Fibroblast of skin of right biceps (primary cell): ENCODE measurements at places on chromosomes 12 and 14.

DNA sequence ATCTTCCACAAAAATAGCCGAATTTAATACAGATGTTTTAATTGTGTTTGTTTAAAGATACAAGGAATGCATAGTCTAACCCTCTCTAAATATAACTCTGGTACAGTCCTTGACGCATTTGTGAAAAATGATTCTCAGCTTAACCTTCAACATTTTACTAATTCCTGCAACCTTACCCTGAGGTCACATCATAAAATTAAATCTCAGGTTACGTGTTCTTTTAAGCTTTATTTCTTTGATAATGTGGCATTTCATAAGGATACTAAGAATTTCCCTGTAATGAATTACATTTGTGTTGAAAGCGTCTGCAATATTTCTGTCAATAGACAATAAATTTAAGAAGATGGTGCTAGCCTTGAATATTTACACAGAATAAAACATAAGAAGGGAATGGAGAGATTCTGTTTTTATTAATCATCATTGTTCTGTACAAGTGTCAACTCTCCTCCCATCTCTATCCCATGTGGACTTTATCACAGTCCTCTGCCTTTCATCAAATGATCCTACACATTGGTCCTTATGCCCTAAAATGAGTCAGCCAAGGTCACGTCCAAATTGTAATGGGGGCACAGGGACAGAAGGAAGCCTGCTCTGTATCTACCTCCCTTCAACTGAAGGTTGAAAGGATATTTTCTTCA is 769.3 kb upstream of the FLRT2 start:
- DNase-seq: peak; percentile 74

DNA sequence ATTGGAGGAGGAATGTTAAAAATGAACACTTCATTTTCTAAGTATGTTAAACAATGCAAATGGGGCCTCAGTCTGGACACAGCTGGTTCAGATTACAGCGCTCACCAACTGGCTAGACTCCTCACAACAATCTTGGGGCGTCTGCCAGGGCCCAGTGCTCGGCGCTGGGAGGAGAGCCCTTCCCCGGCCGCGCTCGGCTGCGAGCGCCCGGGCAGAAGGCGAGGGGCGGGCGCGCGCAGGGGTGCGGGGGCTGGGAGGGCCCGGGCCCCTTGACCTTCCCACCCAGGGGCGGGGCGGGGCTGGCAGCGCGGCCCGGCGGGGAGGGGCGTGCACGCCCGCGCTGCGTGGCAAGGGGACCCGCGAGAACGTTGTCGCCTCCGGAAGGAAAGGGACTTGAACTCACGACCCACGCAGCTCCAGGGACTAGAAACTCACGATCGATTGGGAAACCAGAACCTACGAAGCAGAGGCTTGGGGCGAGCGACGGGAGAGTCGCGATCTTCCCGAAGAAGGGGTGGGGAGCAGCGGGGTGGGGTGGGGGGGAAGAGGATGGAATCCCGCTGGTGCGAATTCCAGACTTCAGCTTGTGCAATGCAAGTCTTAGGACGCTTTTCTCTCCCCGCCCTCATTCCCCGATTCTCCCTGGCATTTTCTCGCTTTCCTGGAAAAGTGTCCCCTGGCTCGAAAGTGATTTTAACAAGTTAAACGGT is at the start of gene FBLN5:
TSS of gene FBLN5 (minus strand) at position 220 of the 710 bp plus-strand sequence. CDS start 465 bp downstream, outside the sequence.
- peak; percentile 95 for DNase-seq

DNA sequence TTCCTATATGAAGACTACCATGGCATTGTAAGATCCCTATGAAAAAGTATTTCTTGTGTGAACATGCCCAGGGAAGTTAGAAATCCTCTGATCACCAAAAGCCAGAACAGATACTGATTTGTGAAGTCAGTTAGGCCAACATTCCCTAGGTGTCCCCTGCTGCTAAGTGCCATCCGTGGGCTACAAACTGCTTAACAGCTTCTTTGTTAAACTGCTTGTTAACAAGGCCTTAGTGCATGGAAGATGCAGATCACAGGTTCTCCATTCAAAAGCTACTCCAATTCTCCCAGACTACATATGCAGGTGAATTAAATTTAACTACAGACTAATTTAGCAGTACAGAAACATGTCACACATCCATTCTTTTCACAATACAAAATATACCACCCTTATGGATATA is 108.2 kb downstream of the PRICKLE1 start:
- DNase-seq: no peak

- no peak for DNase-seq
Measured at GRCh38 chr14:36397357-36397756, 76.9 kb upstream of the MBIP start.

DNA sequence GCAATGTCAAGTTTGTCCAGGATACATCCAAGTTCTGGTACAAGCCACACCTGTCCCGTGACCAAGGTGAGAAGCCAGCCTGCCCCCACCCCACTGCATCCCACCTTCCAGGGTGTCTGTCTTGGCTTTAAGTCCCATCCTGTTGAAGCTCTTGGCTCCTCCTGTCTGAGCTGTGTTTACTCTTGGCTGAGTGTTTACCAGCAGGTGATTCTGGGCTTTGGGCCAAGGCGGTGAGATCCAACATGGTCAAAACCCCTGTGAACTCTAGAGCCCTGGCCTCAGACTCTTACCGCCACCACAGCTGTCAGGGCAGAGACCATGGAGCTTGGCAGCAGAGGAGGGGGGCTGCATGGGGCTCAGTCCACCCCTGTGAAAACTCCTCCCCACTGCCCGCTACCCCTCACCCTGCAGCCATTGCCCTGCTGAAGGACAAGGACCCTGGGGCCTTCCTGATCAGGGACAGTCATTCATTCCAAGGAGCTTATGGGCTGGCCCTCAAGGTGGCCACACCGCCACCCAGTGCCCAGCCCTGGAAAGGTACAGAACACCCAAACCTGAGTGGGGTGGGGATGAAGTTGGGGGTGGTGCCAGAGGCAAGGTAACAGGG is 11.6 kb downstream of the TNS2 start:
- DNase-seq: no peak

- DNase-seq: no peak
Measured at GRCh38 chr12:26251600-26251999, 56.2 kb downstream of the SSPN start.

DNA sequence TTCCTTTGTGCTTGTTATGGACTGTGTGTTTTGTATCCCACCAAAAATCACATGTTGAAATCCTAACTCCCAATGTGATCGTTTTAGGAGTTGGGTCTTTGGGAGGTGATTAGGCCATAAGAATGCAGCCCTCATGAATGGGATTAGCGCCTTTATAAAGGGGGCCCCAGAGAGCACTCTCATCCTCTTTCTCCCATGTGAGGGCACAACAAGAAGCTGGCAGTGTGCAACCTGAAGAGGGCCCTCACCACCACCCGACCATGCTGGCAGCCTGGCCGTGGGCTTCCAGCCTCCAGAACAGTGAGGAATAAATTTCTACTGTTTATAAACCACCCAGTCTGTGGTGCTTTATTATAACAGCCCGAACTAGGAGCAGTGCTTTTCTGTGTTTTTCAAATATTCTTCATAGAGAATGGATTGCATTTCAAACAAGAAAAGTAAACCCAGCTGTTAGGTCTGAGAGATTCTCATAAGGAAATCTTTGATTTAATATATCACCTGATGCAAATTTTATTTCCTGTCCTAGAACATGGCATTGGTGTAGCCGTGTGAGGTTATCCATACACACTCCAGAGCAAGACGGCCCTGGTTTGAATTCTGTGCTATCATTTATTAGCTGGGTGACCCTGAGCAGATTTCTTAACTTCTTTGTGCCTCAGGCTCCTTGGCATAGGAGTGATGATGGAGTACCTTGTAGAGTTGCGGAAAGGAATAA is 27.8 kb downstream of the HSPB8 start:
- no peak for DNase-seq

- DNase-seq: no peak
Measured at GRCh38 chr12:59234391-59234790, 314.1 kb upstream of the LRIG3 start.

GRCh38 chr12:71007020-71007419 is 86.5 kb upstream of the PTPRR start:
- no peak for DNase-seq

- no peak for DNase-seq
Measured at GRCh38 chr12:19171731-19172130, 42.2 kb downstream of the PLEKHA5 start.

- DNase-seq: peak; percentile 75
Measured at GRCh38 chr14:99391671-99392070, 89.0 kb downstream of the SETD3 start.

- DNase-seq: peak; percentile 79
Measured at GRCh38 chr14:68124979-68125731, 305.6 kb downstream of the RAD51B start.

GRCh38 chr12:27161458-27162228 is 79.3 kb upstream of the C12orf71 start:
- DNase-seq: no peak

DNA sequence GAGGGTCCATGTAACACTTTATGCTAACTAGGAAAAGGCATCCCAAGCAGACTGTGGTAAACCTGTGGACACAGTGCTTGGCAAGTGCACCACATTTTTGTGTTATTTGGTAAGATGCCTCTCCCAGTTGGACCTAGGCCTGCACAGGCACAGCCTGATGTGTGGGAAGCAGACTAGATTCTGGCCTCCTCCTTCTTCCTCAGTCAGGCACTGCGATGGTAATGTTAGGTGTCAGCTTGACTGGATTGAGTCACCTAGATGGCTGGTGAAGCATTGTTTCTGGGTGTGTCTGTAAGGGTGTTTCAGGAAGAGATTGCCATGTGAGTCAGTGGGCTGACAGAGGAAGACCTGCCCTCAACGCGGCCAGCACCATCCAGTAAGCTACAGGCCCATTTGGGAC is 25.3 kb upstream of the RHOJ start:
- DNase-seq: peak; percentile 60

DNA sequence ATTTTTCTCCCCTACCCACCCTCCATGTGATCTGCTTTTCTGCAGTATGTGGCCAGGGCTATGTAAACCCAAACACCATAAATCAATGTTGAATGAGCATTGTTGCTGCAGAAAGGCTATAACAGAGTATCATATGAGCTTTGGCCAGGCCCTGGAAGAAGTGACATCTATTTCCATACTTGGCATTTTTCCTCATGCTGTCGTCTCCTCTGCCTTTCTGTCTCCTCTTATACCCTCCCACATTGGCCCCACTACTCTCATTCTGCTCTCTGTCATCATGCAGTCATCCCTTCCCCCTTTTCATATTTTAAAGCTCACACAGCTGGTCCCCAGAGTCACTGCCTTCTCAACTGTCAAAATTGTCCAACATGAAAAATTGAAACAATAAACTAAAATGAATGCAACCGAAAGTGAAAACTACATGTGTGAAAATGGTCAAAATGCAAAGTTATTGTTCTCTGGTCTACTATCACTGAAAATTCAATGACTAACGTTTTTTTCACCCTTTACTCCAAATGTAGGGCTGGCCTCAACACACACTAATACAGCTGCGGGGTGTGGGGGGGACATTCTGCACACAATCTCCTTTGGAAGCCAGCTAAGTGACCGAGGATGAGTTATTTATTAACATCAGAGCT is 290.7 kb upstream of the TMPO start:
- DNase-seq: no peak

- no peak for DNase-seq
Measured at GRCh38 chr12:58889557-58889956, 30.7 kb downstream of the LRIG3 start.

DNA sequence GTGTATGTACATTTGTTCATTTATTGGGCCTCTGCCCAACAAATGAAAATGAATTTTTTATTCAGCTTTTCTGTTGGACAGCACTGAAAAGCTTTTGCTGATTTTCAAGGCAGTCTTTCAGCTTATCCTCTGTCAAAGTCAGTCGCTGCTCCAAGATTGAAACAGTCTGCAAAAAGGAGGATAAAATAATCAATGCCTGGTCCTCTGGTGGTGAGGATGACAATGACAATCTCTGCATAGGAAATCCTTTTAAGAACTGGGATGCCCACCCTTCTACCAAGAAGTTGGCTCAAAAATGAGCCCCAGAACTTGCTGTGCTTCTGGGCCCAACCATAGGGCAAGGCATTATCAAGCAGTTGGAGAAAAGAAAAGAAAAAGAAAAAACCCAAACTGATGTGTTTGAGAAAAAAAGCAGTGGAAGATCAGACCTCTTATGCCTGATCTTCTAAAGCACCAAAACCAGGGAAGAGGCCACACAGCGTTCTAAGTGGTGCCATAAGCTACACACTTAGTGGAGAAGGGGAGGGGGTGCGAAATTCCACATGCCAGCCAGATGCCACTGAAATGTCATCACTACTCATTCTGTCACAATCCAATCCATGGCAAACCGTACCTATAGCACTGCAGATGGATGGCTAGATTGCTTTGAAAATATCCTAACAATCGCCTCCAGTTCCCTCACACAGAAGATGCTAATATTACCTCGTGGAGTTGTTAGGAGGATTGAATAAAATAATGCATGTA is 69.0 kb upstream of the DUSP6 start:
- DNase-seq: no peak

DNA sequence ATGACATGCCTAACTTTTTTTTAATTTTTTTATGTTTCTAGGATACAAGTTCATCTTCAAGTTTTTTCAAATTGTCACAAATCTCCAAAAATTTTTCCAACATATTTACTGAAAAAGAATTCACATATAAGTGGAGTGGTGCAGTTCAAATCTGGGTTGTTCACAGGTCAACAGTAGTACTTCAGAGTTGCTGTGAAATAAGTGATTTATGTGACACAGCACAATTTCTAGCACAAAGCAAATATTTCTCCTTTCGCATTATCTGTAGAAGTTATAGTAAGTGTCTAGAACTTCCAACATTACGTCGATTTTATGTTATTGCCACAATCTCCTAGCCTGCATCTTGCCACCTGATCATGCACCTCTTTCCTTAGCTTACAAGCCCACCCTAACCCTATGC is 9.7 kb upstream of the KRT2 start:
- no peak for DNase-seq

- DNase-seq: no peak
Measured at GRCh38 chr14:95668235-95668772, 17.9 kb upstream of the TCL1B start.

GRCh38 chr12:50297996-50298395 is 14.7 kb upstream of the LIMA1 start:
- DNase-seq: no peak

DNA sequence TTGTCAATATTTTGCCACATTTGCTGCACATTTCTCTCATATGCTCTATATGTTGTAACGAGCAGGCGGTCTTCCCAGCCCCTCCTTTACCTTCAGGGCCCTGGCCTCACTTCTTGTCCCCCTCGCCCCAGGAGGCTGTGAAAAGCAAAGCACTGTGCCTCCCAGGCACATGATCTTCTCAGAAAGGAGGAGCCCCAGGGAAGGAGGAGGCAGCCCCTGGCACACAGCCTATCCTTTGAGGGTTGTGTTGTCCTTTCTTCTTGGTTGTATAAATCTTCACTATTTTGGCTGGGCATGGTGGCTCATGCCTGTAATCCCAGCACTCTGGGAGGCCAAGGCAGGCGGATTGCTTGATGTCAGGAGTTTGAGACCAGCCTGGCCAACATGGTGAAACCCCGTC is 77.0 kb downstream of the PPP2R5C start:
- no peak for DNase-seq
